HepG2 (cell line): ENCODE measurements at places on chromosomes 6 and 20. TPM values are rescaled to one million over a fixed set of nuclear protein-coding genes. Genes with fewer than 3 reads are reported as not detected.
A peak's percentile ranks its signal among the peaks of the same experiment; 100 is the strongest.

DNA sequence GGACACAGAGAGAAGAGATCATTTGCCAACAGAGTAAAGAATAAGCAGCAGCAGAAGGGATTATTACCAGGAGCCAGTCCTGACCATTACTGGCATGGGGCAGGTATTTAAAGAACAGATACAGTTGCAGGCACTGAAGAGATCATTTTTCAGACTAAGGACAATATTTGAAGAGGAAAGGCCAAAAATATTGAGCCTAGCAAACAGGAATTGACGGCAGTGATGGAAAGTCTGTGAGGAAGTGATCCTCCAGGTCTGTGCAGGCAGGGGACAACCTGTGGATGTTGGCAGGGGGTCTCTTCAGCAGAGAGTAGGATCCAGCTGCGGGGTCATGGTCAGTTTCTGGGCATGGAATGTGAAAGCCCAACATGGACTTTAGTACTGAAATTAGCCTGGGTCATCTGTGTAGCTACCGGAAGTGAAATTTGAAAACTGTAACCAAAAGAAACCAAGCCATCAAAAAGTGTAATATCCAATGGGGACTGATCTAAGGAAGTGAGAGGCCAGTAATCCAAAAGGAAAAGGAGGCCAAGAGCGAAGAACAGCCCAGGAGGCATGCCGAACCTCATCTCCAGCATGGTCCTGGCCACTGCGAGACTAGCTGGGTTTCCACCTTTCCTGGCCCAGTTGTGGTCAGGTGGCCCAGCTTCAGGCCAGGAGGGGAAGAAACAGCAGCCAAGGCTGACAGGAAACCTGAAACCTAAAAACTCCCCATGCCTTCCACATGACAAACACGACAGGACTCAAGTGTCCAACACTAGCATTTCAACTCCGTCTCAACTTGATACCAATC, 115.1 kb upstream of the TNFAIP3 start:
- H3K27ac ChIP-seq = peak overlapping the region; percentile 51
- peaks cover 27% of the 10 kb centered on the region for H3K4me1 ChIP-seq
- H3K4me3 ChIP-seq = no peak overlapping the region
- no peaks in the 10 kb centered on the region for H3K27me3 ChIP-seq
- DNase-seq = peak; percentile 62

- no peaks in the 10 kb centered on the region for H3K36me3 ChIP-seq
- H3K4me3 ChIP-seq = no peak overlapping the region
- H3K27ac ChIP-seq = no peak overlapping the region
Observed at GRCh38 chr20:58586565-58587093, 64.5 kb upstream of the STX16 start.

- H3K4me3 ChIP-seq = peak overlapping the region; percentile 64
- DNase-seq = no peak
- peaks cover 22% of the 10 kb centered on the region; the same call in 2 of the 3 replicates for H3K27me3 ChIP-seq
- H3K4me1 ChIP-seq = peaks cover 7% of the 10 kb centered on the region; the same call in 1 of the 2 replicates
- H3K27ac ChIP-seq = no peak overlapping the region
Observed at GRCh38 chr20:13996265-13996664, 949 bp downstream of the MACROD2 start.

GRCh38 chr6:141829566-141830360, 303.0 kb upstream of the GJE1 start:
- H3K27me3 ChIP-seq = no peaks in the 10 kb centered on the region
- H3K36me3 ChIP-seq = no peaks in the 10 kb centered on the region
- no peak overlapping the region for H3K4me3 ChIP-seq
- H3K27ac ChIP-seq = no peak overlapping the region

DNA sequence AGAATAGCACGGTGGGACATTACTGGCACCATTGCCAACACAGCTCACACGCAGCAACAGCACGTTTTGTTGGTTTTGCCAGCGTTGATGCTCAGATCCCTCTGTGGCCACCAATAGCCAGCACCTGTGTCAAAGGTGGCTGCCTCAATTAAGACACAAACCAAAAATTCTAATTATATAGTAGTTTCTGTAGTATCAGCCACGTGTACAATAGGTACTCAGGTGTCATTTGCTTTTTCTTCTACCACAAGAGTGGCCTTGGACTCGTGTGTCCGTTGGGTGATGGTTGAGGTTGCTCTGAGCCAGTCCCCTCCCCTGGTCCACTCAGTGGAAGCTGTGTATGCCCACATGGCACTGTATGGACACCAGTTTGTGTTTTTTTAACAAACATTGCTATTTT, 105.1 kb downstream of the CARMIL1 start:
- H3K27me3 ChIP-seq = no peaks in the 10 kb centered on the region
- H3K36me3 ChIP-seq = no peaks in the 10 kb centered on the region
- DNase-seq = no peak
- no peak overlapping the region for H3K27ac ChIP-seq

- H3K36me3 ChIP-seq = no peaks in the 10 kb centered on the region
- H3K27me3 ChIP-seq = no peaks in the 10 kb centered on the region
- no peak overlapping the region for H3K27ac ChIP-seq
Observed at GRCh38 chr6:226516-227073, 65.7 kb upstream of the DUSP22 start.

GRCh38 chr6:27129095-27129815, 118.2 kb upstream of the PRSS16 start:
- no peak overlapping the region for H3K27ac ChIP-seq
- H3K27me3 ChIP-seq = peaks cover 38% of the 10 kb centered on the region
- H3K4me3 ChIP-seq = no peak overlapping the region
- H3K36me3 ChIP-seq = no peaks in the 10 kb centered on the region

DNA sequence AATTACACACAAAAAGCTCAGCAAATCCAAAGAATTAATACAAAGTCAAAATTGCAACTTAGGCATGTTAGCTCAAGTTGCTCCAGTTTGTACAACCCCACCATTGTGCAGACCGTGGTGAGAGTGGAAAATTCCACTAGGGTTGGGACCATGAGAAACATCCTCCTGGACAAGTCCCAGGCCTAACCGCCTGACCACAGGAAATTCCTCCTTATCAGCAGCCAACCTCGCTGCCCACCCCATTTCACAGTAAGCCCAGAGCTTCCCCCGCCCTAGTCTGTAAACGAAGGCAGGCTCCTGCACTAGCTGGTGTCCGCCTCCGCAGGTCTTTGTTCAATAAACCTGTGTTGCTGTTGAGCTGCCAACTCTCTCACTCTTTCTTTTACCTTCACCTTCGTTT, 1023.3 kb downstream of the EYS start:
- H3K4me3 ChIP-seq = no peak overlapping the region
- no peak overlapping the region for H3K27ac ChIP-seq
- no peaks in the 10 kb centered on the region for H3K27me3 ChIP-seq
- H3K36me3 ChIP-seq = no peaks in the 10 kb centered on the region
- peak; percentile 44 for DNase-seq

GRCh38 chr6:107264357-107264840, 149.1 kb upstream of the BEND3 start:
- H3K4me3 ChIP-seq = no peak overlapping the region
- no peak overlapping the region for H3K27ac ChIP-seq
- no peaks in the 10 kb centered on the region for H3K36me3 ChIP-seq
- peak; percentile 91 for DNase-seq
- peaks cover 49% of the 10 kb centered on the region for H3K4me1 ChIP-seq
- no peaks in the 10 kb centered on the region for H3K27me3 ChIP-seq

DNA sequence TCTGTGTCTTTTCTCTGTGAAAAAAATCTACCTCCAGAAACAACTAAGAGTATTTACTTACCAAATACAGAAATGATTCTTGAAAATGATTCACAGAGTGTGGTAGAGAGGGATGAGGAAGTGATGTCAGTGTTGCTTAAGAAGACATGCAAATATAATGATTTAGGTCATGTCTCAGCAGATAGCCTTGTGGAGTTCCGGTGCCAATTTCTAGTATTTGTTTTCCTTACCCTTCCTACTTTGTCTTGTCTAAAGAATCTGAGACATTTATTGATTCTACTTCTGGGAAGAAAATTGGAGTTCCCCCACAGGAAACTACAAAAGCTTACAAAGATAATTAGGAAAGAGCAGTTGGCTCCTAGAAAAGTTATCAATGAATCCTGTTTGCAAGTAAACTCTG, 68.8 kb downstream of the GJA1 start:
- no peak overlapping the region for H3K27ac ChIP-seq
- no peaks in the 10 kb centered on the region for H3K27me3 ChIP-seq
- H3K36me3 ChIP-seq = no peaks in the 10 kb centered on the region
- no peak overlapping the region for H3K4me3 ChIP-seq

- no peak overlapping the region for H3K4me3 ChIP-seq
- no peaks in the 10 kb centered on the region for H3K36me3 ChIP-seq
- H3K4me1 ChIP-seq = no peaks in the 10 kb centered on the region
- no peaks in the 10 kb centered on the region for H3K27me3 ChIP-seq
- DNase-seq = no peak
Observed at GRCh38 chr20:30513050-30513628, 744.3 kb upstream of the DEFB115 start.

DNA sequence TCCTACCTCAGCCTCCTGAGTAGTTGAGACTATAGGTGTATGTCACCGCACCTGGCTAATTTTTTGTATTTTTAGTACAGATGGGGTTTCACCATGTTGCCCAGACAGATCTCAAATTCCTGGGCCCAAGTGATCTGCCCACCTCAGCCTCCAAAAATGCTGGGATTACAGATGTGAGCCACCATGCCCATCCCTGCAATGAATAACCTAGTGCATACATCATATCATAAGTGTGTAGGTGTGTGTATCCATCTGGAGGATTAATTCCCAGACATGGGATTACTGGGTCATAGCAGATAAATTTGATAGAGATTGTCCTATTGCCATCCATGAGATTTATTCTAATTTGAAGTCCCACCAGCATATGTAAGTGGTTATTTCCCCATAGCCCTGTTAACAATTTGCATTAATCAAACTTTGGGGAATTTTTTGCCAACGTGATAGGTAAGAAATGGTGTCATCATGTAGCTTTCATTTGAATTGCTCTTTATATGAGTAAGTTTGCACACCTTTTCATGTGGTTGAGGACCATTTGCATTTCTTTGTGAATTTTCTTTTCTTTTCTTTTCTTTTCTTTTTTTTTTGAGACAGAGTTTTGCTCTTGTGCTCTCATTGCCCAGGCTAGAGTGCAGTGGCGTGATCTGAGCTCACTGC, 29.9 kb upstream of the BACH2 start:
- H3K4me1 ChIP-seq = no peaks in the 10 kb centered on the region
- no peaks in the 10 kb centered on the region for H3K36me3 ChIP-seq
- H3K27me3 ChIP-seq = no peaks in the 10 kb centered on the region
- no peak overlapping the region for H3K27ac ChIP-seq
- H3K4me3 ChIP-seq = no peak overlapping the region

GRCh38 chr6:125940247-125941041, 16.1 kb upstream of the HINT3 start:
- no peaks in the 10 kb centered on the region for H3K27me3 ChIP-seq
- no peak overlapping the region for H3K4me3 ChIP-seq
- H3K27ac ChIP-seq = no peak overlapping the region

DNA sequence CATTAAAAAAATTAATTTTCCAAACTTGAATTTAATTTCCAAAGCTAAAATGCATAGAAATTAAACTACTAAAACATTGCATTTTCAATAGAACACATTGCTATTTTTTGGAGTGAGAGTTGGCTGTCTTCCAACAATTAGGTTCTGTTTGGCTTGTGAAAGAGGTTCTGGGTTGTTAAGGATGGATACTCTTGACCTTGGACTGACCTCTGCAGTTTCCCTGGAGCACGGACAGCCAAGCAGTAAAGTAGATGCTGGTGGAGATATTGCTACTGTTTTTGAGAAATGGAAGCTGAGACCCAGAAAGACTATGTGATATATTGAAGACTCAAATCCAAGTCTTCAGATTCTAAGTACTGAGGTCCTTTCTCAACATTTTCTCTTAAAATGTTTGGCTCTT, 95.9 kb upstream of the CHD6 start:
- no peak overlapping the region for H3K27ac ChIP-seq
- no peaks in the 10 kb centered on the region for H3K36me3 ChIP-seq
- H3K27me3 ChIP-seq = peaks cover 12% of the 10 kb centered on the region; the same call in 1 of the 3 replicates

Gene AIG1
- total RNA-seq = 92.2 and 115 TPM in 2 replicates

Gene STMND1
- total RNA-seq = not detected in 2 replicates

Gene SLC13A3
- 27.9 and 66.5 TPM in 2 replicates for total RNA-seq

Gene CCDC170
- total RNA-seq = 5.1 and 8.9 TPM in 2 replicates

Gene TULP1
- total RNA-seq = not detected in 2 replicates

Gene EBF4
- 0.84 TPM in 1 of 2 replicates, not detected in the other for total RNA-seq
